ENCODE measurements at places on chromosomes 7 and 10.

DNA sequence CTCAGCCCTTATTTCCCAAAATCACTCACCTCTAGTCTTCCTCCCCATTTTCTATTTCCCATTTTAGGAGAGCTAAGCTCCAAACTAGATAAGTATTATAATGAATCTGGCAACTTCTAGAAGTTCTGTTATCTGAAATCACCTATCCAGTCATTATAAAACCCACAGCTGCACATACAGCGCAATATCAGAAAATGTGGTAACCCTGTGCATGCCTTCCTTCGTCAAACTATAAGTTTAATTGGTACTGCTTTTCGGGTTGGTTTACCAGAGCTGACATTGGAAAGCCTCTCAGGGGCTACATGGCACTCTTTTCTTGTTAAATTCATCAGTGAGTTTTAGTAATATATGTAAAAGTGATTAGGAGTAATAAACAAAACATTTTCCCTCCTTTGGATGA, 1.6 kb downstream of the LAMB4 start:
- no peak for DNase-seq

- no peak for DNase-seq
Observed at GRCh38 chr10:22553452-22553995, 160.9 kb downstream of the PIP4K2A start.

GRCh38 chr7:121449329-121449728, 53.2 kb upstream of the FAM3C start:
- no peak for DNase-seq

DNA sequence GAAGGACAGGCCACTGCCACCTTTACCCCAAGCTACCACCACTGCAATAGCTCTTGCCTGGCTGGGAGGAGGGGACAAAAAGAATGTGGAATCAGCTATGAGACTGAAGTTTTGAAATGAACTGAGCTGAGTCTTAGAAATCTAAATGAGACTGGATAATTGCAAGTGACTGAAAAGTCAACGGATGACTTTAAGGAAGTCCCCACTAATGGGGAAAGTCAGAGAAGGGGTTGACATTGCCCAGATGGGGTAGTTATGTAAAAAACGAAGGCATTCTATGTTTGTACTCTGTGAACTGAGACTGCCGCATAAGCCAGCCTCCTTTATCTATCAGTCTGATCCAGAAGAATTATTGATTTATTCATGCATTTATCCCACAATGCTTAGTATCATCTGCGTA, 67.2 kb downstream of the RBM20 start:
- no peak for DNase-seq

- no peak for DNase-seq
Observed at GRCh38 chr7:97635622-97636021, 96.3 kb upstream of the TAC1 start.

- no peak for DNase-seq
Observed at GRCh38 chr7:114650491-114650890, 235.9 kb downstream of the FOXP2 start.

DNA sequence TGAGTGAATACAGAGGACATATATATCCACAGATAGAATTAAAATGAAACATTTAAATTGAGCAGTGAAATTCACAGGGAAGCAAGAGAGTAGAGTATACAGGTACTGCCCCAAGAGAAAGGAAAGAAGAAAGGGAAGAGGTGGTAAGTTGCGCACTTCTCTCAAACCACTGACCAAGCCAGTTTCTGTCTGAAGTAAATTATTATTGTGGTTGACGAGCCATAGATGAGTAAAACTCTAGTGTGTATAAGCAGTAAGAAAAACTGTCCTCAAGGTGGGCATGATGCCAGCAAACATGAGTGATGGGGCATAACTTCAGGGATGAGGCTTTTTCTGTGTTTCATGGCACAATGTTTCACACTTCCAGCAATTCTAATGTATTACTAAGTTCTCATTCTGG, 4.4 kb upstream of the BET1 start:
- DNase-seq = no peak

DNA sequence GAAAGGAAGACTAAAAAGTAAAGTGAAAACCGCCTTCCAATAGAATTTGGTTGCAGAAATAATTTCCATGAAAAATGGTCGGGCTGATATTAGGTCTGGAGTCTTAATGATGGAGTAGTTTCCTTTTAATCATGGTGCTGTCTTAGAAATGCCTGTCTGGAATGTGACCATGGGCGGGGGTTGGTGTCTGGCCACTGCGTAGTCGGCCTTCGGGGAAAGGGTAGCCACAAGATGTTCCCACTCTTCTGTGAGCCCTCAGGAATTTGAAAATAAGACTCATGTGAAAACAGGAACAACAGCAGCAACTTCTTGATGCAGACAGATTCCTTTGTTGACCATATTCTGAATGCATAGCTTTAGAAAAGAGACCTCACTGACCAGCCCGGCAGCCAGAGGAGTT, 176.8 kb downstream of the KIAA1217 start:
- DNase-seq = no peak
